A549 treated with DMSO at 1 μM for 4 hours (cell line): ENCODE measurements at places on chromosomes 16 and 17. TPM values are rescaled to one million over a fixed set of nuclear protein-coding genes. Genes with fewer than 3 reads are reported as not detected.

Gene C17orf100
- 2.2 to 3.0 TPM (median 2.8 TPM) in 5 replicates for total RNA-seq

Gene ALDH3A1
- total RNA-seq: 726 to 1,151 TPM (median 866 TPM) in 5 replicates

Gene STH
- not detected in 5 replicates for total RNA-seq

Gene CCL17
- not detected in 5 replicates for total RNA-seq

Gene CRYBA1
- not detected in 5 replicates for total RNA-seq

Gene ATP2A1
- total RNA-seq: 1.4 to 3.6 TPM (median 2.4 TPM) in 5 replicates

Gene KRT31
- total RNA-seq: not detected in 5 replicates

Gene IRF8
- 0.27 to 1.1 TPM (median 0.29 TPM) in 5 replicates for total RNA-seq

Gene FGF11
- total RNA-seq: 0.86 to 1.3 TPM (median 1.1 TPM) in 5 replicates

Gene MLKL
- 22.8 to 28.0 TPM (median 25.6 TPM) in 5 replicates for total RNA-seq

Gene HSD11B2
- total RNA-seq: 0.64 to 2.0 TPM (median 1.7 TPM) in 5 replicates
